Kidney epithelial cell (primary cell): ENCODE measurements at places on chromosomes 11 and 22. TPM values are rescaled to one million over a fixed set of nuclear protein-coding genes. Genes with fewer than 3 reads are reported as not detected.

WBP2NL gene
- total RNA-seq = 0.68 and 2.6 TPM in 2 replicates

SLCO2B1 gene
- 0.21 and 1.7 TPM in 2 replicates for total RNA-seq

SYTL2 gene
- 7.5 and 10.5 TPM in 2 replicates for total RNA-seq

OR4C3 gene
- not detected in 2 replicates for total RNA-seq

LGR4 gene
- 15.9 and 16.2 TPM in 2 replicates for total RNA-seq

ZNF408 gene
- 23.0 and 26.8 TPM in 2 replicates for total RNA-seq

SYT9 gene
- 1.0 and 1.2 TPM in 2 replicates for total RNA-seq

ISX gene
- not detected in 2 replicates for total RNA-seq

SMTNL1 gene
- not detected in 2 replicates for total RNA-seq

OR4A47 gene
- total RNA-seq = not detected in 2 replicates

SF1 gene
- 194 and 216 TPM in 2 replicates for total RNA-seq

SLC17A6 gene
- not detected in 2 replicates for total RNA-seq

APOL4 gene
- total RNA-seq = not detected in 2 replicates

APOC3 gene
- total RNA-seq = not detected in 2 replicates

C11orf97 gene
- not detected in 2 replicates for total RNA-seq

ACTN3 gene
- not detected in 2 replicates for total RNA-seq

KRTAP5-2 gene
- total RNA-seq = not detected in 2 replicates

MMP12 gene
- 0.07 TPM in 1 of 2 replicates, not detected in the other for total RNA-seq

OR5B21 gene
- not detected in 2 replicates for total RNA-seq

KCNE3 gene
- total RNA-seq = 0.42 and 0.55 TPM in 2 replicates

TRPM5 gene
- total RNA-seq = not detected in 2 replicates

JRKL gene
- 8.8 and 9.5 TPM in 2 replicates for total RNA-seq

OR51I2 gene
- not detected in 2 replicates for total RNA-seq
